ENCODE measurements at places on chromosomes 12 and 14. TPM values are rescaled to one million over a fixed set of nuclear protein-coding genes. Genes with fewer than 3 reads are reported as not detected.

DNA sequence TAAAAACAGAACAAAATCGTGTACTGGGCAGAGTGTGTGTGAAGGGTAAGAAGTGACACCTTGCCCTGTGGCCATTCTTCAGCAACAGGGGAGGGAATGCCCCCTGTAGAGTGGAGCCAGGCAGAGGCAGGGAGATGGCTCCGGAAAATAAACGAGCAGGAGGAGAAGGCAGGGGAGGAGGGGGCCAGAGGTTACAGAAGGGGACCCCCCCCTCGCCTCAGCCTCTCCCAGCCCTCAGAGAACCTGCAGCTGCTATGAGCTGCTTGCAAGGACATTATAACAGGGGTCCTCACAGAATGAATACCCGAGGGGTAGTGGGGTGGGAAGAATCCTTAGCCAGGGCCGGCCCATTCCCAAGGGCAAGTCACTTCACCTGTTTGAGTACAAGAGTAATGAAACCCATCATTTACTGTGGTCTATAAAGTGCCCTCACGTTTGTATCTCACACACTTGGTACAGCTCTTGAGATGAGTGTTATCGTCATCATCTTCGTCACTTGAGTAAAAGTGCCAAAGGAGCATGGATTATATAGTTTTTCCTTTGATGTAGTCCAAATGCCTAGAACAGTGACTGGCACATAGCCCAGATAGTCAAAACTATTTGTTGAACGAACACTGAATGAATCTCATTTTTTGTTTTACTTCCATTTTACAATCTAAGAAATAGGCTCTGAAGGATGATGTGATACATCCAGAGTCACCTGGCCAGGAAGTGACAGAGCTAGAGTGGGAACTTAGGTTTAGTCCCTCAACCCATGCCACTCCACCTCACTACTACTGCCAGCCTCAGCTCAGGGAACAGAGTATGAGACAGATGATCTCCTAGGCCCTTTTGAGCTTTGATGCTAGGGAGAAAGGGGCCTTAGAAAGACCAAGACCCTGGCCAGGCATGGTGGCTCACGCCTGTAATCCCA is 14.5 kb downstream of the SCNN1A start:
- DNase-seq, result peak; percentile 67

The MED13L gene
- 46.0 TPM for total RNA-seq

- no peak for DNase-seq
These were observed 16.7 kb downstream of the SLCO1C1 start for GRCh38 chr12:20711846-20712245.

- peak; percentile 56 for DNase-seq
These were observed 42.8 kb downstream of the KDM2B start for GRCh38 chr12:121537814-121538698.

DNA sequence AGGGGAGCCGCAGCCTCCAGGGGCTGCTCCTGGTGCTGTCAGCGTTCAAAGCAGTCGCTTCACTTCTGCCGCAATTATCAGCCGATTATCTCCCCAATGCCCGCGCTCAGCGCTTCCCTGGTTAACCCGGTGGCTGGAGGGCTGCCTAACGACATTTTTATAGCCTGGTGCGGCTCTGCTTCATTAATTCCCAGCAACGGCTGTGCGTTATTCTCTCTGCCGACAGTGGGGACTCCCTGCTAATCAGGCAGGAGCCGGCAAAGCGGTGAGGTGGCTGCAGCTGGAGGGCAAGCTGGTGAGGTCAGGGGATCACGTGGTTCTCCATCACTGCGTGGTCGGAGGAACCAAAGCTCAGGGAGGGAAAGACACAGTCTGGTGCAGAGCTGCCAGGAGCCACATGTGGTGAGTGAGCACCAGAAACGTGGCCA is 62.9 kb downstream of the GLRX5 start:
- peak; percentile 28 for DNase-seq

DNA sequence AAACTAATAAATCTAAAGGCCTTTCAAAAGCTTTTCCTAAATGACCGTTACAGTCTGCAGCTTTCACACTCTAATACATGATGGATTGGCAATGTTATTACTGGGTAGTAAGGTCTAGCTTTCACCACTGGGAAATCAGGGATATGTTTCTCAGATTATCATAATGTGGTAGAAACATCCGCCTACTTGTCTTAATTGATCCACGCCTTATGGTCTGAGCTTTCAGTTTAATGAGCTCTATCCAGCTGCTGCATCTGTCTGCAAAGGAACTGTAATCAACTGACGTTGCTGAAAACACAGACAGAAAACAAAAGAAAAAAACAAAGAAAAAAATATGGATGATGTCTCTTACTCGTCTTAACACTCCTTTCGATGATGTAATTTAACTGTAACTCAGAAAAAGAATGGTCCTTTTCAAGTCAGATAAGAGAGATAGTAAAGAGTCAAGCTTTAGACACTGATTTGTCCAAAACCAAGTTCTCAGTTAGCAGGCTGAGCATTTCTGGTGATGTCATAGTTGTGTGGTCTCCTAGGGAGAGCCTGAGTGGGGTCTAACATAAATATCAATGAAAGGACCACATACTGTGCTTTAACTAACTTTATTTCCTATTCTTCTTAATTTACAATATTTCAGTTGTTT is 85.9 kb downstream of the C2CD5 start:
- no peak for DNase-seq

The TAS2R46 gene
- total RNA-seq, result 0.27 TPM

- no peak for DNase-seq
These were observed 38.5 kb downstream of the SPTB start for GRCh38 chr14:64841121-64841651.

GRCh38 chr14:54048736-54049135 is 92.1 kb upstream of the BMP4 start:
- DNase-seq, result no peak

The KLHL33 gene
- 0.10 TPM for total RNA-seq

DNA sequence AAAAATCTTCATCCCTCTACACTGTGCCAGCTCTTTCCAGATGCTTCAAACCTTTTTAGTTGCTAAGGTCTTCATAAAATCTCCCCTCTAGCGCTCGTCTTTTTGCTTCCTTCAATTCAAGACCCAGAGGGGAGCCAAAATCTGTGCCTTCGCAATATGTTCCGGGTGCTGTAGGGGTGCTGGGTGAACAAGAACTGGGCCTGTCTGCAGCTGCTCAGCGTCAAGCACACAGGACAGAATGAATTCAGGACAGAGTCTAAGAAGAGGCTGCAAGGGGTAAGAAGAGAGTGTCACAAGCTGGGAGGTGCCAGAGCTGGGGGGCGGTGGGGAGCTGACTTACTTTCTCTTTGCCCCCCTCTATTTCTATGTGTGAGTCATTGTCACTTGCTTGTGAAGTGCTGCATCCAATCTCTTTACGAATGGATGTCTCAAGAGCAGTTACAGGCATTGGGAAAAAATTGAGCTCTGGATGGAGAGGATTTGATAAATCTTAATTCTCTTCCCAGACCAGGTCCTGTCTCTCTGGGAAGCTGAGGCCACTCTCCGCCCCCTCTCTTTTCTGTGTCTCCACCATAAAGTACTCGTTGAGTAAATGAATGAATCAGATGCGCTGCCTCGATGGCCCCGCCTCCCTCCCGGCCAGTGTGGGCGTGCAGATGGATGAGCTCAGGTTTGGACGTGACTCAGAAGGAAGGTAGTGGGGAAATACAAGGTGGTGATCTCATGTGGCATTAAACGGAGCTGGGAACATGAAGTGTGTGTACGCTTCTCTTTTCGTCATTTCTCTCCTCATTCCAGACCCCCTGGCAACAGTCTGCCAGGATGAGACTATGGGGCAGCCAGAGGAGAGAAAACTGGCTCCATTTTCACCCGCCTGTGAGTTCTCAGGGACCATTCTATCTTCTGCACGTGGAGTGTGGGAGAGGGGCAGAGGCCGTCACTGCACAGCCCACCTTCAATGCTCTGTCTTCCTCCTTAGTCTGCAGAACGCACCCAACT is 91.3 kb downstream of the TSPAN9 start:
- peak; percentile 50 for DNase-seq

The NYNRIN gene
- 0.02 TPM for total RNA-seq

The LRRC43 gene
- not detected for total RNA-seq

The ANKRD33 gene
- total RNA-seq, result not detected

- no peak for DNase-seq
These were observed 17.0 kb upstream of the WNT5B start for GRCh38 chr12:1611803-1612572.

The OLR1 gene
- total RNA-seq, result not detected

The RNFT2 gene
- 13.0 TPM for total RNA-seq

GRCh38 chr12:12098691-12099015 is 27.9 kb downstream of the BCL2L14 start:
- DNase-seq, result no peak

The PLEKHD1 gene
- not detected for total RNA-seq

The CPSF2 gene
- total RNA-seq, result 103 TPM

GRCh38 chr12:67386869-67387565 is 117.9 kb downstream of the CAND1 start:
- DNase-seq, result no peak

DNA sequence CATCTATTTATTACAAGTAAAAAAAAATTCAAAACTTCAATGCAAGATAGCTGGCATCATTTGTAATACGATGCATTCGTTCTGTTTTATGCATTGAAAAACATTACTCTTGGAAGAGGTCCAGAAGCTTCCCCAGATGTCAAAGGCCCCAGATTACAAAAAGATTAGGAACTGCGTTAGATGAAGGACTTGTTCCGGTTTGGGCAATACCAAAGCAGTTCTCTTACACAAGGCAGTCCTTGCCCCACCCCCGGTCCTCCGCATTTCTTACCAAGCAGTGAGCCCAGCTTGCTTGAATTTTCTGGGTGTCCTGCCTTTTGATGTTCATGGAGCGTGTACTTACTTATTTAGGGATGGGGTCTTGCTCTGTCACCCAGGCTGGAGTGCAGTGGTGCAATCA is 4.8 kb upstream of the HVCN1 start:
- DNase-seq, result no peak

The OR4L1 gene
- not detected for total RNA-seq

The ATG101 gene
- total RNA-seq, result 22.0 TPM

DNA sequence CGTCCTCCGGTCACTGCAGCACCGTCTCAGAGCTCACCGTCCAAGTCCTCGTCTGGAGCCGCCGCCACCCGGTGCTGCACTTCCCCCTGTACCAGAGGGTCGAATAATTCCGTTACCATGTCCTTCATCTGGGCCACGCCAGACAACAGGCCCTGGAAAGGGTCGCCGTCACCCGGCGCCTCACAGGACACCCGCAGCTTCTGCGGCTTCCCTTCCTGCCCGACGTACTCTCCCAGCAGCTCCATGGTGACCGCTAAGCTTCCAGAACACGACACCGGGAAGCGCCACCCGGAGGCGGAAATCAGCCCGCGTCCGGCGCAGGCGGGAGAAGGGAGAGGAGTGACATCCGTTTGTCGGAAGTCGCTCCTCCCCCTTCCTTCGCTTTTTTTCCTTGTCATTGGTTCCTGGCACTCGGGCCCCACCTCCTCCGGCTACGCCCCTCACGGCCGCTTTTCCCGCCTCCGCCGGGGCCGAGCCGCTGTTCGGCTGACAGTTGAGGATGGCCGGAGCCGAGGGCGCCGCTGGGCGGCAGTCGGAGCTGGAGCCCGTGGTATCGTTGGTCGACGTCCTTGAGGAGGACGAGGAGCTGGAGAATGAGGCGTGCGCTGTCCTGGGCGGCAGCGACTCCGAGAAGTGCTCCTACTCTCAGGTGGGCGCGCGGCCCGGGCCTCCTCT is at the start of the genes GON7 and UBR7:
GON7 (minus strand) TSS at position 273 of the 675 bp plus-strand sequence; CDS start at position 245, 28 bp downstream.
UBR7 (plus strand) TSS at position 464 of the 675 bp plus-strand sequence; CDS start at position 500, 36 bp downstream.
- DNase-seq, result peak; percentile 95

- DNase-seq, result no peak
These were observed 24.7 kb upstream of the KRT78 start for GRCh38 chr12:52873513-52873831.

- DNase-seq, result no peak
These were observed 187.4 kb upstream of the RASSF8 start for GRCh38 chr12:25771041-25771440.

DNA sequence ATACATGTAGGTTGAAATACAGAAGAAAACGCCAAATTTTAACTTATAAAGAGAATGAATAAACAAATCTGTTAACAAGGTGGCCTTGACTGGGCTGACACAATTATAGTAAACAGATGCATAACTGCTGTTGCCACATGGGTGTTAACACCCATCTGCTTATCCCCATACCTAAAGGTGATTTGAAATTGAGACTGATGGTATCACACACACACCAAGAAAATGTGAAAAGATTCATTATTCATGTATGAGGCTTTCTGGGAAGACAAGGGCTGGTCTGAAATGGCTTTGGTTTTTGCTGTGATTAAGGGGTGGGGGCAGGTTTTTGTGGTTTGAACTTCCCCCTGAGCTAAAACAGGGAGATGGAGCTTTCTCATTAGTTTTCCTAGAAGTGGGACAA is 156.6 kb downstream of the SYT10 start:
- DNase-seq, result no peak

DNA sequence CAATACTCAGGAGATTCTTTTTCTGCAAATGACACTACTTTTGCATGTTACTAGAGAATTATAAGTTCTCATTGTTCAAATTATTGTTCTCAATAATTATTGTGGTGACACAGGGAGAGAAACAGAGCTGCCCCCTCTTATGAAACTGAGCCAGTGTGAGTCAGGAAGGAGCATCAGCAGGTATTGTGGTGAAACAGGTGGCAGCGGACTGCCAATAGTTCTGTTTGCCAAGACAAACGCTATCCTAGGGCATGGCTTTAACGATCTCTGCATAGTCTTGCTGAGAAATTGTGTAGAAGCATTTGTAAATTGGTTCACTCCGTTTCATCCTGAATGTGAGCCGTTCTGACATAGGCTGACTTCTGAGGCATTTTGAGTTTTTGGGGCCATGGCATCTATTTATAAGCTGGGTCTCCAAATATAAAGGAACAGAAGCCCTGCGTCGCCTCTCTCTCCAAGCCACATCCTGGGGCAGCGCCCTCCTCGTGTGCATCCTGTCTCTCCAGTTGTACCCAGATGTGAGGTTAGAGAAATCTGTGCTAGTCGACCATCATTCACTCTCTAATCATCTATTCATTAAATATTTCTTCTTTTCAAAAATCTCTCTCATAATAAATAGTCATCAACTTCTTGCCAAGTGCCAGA is 15.8 kb upstream of the PPP4R4 start:
- peak; percentile 54 for DNase-seq

The IQSEC3 gene
- total RNA-seq, result 1.0 TPM

DNA sequence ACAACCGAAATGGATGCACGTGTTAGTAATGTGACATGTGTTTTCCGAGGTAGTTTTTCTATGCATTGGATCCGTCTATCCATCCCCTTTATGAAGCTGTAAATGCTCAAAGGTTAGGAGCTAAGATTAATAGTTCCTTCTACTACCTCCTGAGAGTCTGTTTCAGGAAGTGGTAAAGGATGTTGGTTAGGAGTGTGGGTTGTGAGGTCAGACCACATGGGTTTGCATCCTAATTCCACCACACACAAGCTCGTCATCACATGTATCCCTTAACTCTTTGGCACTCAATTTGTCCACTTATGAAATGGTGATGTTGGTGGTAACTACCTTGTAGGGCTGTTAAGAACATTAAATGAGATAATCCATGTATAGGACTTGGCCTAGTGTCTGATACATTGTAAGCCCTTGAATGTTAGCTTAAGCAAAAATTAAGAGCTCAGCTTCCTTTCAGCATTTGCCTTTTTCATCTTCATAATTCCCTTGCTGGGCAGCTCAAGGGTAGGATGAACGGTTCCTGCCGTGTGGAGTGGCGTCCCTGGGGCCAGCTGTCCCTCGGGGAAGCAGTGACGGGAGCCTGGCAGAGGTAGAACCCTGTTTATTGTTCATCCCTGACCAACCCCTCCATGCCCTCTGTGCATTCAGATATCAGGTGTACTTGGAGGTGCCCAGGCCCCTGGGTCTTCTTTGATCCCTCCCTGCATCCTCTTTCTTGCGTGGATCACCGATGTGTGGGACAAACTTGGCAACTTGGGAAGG is 52.3 kb downstream of the TSPAN9 start:
- peak; percentile 43 for DNase-seq

The RNU4-1 gene
- 1,294 TPM for total RNA-seq

The ST8SIA1 gene
- 1.7 TPM for total RNA-seq

GRCh38 chr14:80607430-80608190 is 333.9 kb downstream of the CEP128 start:
- no peak for DNase-seq

The OTOGL gene
- not detected for total RNA-seq

The KLRF1 gene
- not detected for total RNA-seq

All from activated naive CD4-positive, alpha-beta T cell treated with anti-CD3 and anti-CD28 coated beads for 36 hours (primary cell).